ENCODE measurements at places on chromosomes 2 and 18.

DNA sequence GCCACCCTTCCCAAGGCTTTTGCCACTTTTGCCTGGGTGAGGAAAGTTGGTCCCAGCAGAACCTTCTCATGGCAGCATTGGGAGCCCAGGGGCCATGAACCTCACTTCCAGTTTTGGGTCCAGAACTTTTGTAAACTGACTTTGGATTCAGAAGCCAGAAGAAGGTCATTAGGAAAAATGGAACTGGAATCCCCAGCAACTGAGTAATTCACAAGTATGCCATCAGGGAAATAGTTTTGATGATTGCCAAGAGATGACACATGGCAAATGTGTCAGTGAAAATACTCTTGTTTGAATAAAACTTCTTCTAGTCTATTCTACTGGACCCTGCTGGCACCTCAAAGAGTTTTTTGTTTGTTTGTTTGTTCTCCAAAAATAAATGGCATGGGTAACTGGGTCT lies 203.7 kb downstream of the SETBP1 start:
- DNase-seq: no peak

- DNase-seq: no peak
Observed at GRCh38 chr2:122707224-122707824, 951.9 kb downstream of the TSN start.

GRCh38 chr2:159612255-159612901 lies 4.0 kb downstream of the BAZ2B start:
- DNase-seq: no peak

GRCh38 chr2:9168821-9169221 lies 37.8 kb upstream of the ASAP2 start:
- DNase-seq: no peak

Measured in BE2C (cell line).